ENCODE measurements at places on chromosomes 12 and 14.
A peak's percentile ranks its signal among the peaks of the same experiment; 100 is the strongest.

- DNase-seq = no peak
These were observed 204.9 kb upstream of the FRMD6 start for GRCh38 chr14:51446771-51447170.

DNA sequence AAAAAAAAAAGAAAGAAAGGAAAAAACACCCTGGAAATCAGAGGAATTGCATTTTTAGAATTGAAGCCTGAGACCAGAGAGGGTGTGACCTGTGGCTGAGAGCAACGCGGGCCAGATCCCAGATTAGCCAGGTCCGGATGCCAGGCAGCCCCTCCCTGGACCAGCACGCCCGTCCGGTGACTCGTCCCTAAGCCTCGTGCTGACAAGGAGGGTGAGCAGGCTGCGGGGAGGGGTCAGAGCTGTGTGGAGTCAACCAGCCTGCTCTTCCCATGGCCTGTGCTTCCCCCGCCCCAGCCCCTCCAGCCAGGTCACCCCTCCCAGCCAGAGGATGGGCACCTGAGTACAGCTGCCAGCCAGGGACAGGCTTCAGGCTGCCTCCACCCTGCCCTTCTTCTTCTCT is 4.2 kb upstream of the KLC1 start:
- DNase-seq = peak; percentile 25

DNA sequence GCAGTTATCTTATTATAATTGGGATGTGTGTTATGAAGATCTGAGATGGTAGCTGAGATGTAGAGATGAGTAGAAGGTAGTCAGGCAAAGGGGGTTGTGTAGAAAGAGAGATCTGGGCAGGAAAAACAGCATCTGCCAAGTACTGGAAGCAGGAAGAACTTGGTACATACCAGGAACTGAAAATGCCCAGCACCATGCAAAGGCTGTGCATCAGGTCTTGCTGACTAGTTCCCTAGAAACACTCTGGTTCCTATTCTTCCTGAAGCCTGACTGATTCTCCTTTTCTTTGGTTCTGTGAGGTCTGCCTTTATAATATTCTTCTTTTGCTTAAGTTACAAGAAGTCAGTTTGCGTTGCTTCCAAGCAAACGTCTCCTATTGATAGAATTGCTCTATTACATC is 6.7 kb upstream of the NFATC4 start:
- no peak for DNase-seq

- no peak for DNase-seq
These were observed 70.5 kb downstream of the TBC1D30 start for GRCh38 chr12:64894827-64895475.

- DNase-seq = no peak
These were observed 115.4 kb downstream of the ESRRB start for GRCh38 chr14:76491172-76491930.

All from CD4-positive, alpha-beta T cell (primary cell).